Cardiac muscle cell (in vitro differentiated cells and primary cell): ENCODE measurements at places on chromosomes 2 and 18. TPM values are rescaled to one million over a fixed set of nuclear protein-coding genes. Genes with fewer than 3 reads are reported as not detected.

Gene FABP1
- 0.24 and 0.45 TPM in 2 replicates for polyA plus RNA-seq

Gene FSHR
- polyA plus RNA-seq, result 0.82 and 2.2 TPM in 2 replicates

Gene CENPA
- 5.1 and 51.8 TPM in 2 replicates for polyA plus RNA-seq

Gene EIF2B4
- polyA plus RNA-seq, result 93.9 and 94.9 TPM in 2 replicates

DNA sequence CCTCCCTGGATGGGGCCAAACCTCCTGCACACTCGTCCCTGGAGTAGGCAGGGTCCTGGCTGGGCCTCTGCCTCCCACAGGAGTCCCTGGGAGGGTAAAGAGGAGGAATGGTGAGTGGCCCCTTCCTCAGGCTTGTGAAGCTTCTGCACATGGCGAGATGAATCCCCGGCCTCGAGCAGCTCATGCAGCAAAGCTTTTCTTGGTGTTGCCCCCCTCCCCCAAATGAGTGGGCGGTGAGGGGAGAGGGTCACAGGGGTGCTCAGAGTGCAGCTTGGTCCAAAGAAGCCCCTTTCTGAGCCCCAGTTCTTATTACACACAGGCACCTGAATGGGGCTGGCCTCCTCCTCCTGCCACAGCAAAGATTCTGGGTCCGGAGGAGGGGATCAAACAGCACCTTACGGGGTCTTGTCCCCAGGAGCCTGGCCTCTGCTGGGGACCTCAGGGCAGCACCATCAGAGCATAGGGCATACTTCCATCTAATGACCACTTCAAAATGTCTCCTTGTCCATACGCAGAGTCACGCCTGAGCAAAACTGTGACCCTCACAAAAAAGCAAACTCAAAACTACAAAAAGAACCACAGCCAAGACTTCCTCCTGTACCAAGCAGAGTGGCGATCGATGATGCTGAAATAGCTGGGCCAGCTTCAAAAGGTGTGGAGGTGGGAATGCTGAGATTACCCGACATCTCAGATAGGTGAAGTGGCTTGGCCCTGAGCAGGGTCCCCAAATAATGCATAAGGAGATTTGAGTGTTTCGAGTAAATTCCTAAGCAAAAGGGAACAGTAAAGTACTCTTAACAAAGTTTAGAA lies 148.4 kb upstream of the TWIST2 start:
- no peaks in the 10 kb centered on the region for H3K4me1 ChIP-seq
- DNase-seq, result no peak
- no peak overlapping the region for H3K27ac ChIP-seq
- no peaks in the 10 kb centered on the region for H3K27me3 ChIP-seq
- H3K36me3 ChIP-seq, result no peaks in the 10 kb centered on the region

DNA sequence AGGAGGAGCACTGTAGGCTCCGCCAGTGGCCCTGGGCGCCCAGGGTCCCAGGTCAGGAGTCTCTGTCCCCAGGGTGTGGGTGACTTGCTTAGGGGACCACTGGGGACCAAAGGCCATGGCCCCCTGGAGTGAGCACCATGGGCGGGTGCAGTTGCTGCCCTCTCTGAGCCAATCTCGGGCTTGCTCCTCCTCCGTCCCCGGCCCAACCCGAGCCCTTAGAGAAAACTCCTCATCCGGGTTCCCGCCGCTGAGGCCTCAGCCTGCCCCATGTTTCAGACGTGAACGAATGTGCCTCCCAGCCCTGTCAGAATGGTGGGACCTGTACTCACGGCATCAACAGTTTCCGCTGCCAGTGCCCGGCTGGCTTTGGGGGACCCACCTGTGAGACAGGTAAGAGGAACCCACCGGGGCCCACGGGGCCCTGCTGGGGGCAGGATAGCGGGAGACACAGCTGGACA lies 38.6 kb downstream of the SNED1 start:
- H3K27ac ChIP-seq, result no peak overlapping the region
- peak overlapping the region; percentile 16 for H3K4me3 ChIP-seq
- no peak for DNase-seq
- peaks cover 46% of the 10 kb centered on the region for H3K27me3 ChIP-seq

DNA sequence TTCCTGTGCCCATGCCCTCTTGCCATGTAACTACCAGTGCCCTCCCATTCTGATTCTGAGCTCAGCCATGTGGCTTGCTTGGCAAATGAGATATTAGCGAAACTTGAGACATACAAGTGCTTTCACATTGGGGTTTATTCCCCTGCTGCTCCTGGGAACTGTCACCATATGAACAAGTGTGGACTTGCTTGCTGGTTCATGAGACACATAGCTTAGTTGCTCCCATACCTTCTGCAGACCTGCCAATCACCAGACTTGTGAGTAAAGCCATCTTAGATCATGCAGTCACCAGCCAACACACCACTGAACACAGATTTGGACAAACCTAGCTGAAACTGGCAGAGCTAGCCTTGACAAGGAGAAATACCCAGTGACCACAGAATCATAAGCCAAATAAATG lies 155.1 kb downstream of the SS18 start:
- DNase-seq, result no peak
- no peaks in the 10 kb centered on the region for H3K27me3 ChIP-seq
- no peak overlapping the region for H3K4me3 ChIP-seq
- H3K4me1 ChIP-seq, result no peaks in the 10 kb centered on the region

- peaks cover 20% of the 10 kb centered on the region for H3K36me3 ChIP-seq
- H3K4me3 ChIP-seq, result no peak overlapping the region
- peaks cover 15% of the 10 kb centered on the region for H3K4me1 ChIP-seq
- DNase-seq, result peak; percentile 13
- H3K27ac ChIP-seq, result peak overlapping the region; percentile 6
- no peaks in the 10 kb centered on the region for H3K27me3 ChIP-seq
Measured at GRCh38 chr2:70261501-70261900, 3.6 kb downstream of the PCYOX1 start.

DNA sequence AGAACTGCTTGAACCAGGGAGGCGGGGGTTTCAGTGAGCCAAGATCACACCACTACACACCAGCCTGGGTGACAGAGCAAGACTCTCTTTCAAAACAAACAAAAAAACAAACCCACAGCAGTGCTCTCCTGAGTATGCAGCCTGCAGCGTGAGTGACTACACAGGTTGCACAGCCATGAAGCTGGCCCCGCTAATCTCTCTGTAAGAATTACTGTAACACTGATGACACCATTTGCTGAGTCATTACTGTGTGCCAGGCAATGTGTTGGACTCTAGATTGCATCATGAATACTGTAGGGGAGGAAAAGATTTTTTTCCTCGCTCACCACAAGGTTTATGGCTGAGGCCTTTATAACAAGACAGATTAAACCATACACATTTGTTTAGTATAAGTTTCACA lies 118.6 kb upstream of the ATP8B1 start:
- H3K4me3 ChIP-seq, result no peak overlapping the region
- no peak for DNase-seq
- no peaks in the 10 kb centered on the region for H3K36me3 ChIP-seq
- no peak overlapping the region for H3K27ac ChIP-seq
- no peaks in the 10 kb centered on the region for H3K27me3 ChIP-seq
- H3K4me1 ChIP-seq, result no peaks in the 10 kb centered on the region

GRCh38 chr2:844715-845114 lies 105.9 kb upstream of the SNTG2 start:
- no peak overlapping the region for H3K27ac ChIP-seq
- H3K4me3 ChIP-seq, result no peak overlapping the region
- H3K4me1 ChIP-seq, result no peaks in the 10 kb centered on the region
- no peaks in the 10 kb centered on the region for H3K36me3 ChIP-seq
- H3K27me3 ChIP-seq, result peaks cover 6% of the 10 kb centered on the region
- DNase-seq, result no peak

DNA sequence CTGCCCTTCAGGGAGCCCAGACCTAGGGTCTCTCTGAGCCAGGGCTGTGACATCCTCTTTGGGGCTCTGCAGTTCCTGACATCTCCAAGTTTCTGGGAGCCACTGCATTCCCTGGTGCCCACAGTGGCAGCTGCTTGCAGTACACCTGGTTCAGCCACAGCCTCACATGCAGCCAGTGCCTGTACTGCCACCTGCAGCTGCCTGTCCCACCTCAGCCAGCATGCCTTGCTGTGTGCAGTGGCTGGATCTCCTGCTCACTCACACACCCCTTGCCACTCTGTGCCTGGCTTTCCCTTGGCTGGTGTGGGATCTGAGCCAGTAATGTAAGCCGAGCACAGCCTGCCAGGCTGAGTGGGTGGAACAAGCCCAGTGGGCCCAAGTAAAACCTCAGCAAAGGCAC lies 1288.7 kb downstream of the CNTNAP5 start:
- no peak overlapping the region for H3K27ac ChIP-seq
- H3K4me3 ChIP-seq, result no peak overlapping the region
- H3K36me3 ChIP-seq, result no peaks in the 10 kb centered on the region
- no peaks in the 10 kb centered on the region for H3K4me1 ChIP-seq
- DNase-seq, result no peak

DNA sequence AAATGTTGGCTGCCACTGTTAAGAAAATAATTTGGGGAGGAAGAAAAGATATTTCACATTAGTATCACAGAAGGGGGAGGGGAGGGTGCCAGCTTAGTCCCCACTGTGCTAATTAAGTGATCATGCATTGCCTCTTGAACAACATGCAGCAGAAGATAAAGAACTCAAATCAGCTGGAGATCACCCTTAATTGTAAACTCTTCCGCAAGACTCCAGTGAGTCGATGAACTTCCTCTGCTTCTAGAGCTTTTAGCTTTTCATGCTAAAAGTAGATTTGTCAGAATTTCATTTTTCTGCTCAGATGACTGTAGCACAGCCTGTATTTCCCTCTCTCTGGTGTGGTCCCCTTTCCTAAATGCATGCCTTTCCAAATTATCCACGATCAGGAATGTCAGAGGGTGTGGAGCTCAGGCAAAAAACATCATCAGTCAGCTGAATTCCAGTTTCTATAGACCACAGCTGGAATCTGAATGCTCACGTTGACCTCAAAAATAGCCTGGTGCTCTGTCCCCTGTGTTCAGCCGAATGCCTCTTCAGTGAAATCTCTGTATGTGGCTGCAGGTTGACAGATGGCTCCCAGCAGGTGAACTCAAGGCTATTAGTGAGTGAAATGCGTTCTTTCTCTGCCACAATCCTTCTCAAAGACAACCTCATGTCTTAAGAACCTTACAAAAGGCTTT lies 156.8 kb upstream of the UNC80 start:
- no peaks in the 10 kb centered on the region for H3K4me1 ChIP-seq
- H3K36me3 ChIP-seq, result no peaks in the 10 kb centered on the region
- no peak overlapping the region for H3K27ac ChIP-seq
- DNase-seq, result peak; percentile 38
- H3K27me3 ChIP-seq, result no peaks in the 10 kb centered on the region

DNA sequence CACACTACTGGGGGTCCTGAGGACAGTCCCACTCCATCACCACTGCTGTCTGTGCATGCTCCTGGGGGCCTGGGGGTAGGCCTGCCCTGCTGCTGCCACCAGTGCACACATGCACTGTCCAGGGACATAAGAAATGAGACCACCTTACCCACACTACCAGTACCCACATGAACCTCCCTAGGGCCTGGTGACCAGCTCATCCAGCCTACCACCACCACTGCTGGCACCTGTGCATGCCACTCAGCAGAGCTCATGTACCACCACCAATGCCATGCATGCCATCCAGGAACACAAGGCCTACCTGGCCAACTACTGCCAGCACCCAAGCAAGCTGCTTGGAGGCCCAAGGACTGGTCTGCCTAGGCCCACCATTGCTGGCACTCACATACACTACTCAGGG lies 112.8 kb downstream of the BARD1 start:
- no peak for DNase-seq
- H3K27me3 ChIP-seq, result no peaks in the 10 kb centered on the region
- peaks cover 8% of the 10 kb centered on the region for H3K4me1 ChIP-seq
- no peak overlapping the region for H3K4me3 ChIP-seq
- H3K27ac ChIP-seq, result no peak overlapping the region

GRCh38 chr2:13666582-13667414 lies 950.1 kb downstream of the TRIB2 start:
- H3K27me3 ChIP-seq, result no peaks in the 10 kb centered on the region
- no peaks in the 10 kb centered on the region for H3K36me3 ChIP-seq
- no peaks in the 10 kb centered on the region for H3K4me1 ChIP-seq
- no peak overlapping the region for H3K27ac ChIP-seq

DNA sequence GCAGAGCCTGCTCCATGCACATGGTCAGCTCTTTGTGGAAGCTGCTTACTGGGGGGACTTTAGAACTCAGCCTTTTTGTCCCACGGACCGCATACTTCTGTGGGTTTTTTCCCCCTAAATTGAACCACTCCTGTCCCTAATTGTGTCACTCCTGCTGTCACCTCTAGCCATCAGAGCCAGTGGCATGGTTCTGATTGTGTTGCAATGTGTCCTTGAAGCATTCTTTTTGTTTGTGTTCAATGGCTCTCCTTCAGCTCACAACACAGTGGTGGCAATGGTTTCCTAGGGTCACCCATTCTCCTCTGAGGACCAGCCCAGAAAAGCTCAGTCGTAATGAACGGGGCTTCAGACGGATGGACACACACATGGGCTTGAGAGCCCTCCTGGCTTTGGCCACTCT lies 35.4 kb downstream of the CDCA7 start:
- no peaks in the 10 kb centered on the region for H3K27me3 ChIP-seq
- H3K27ac ChIP-seq, result no peak overlapping the region
- no peak overlapping the region for H3K4me3 ChIP-seq

DNA sequence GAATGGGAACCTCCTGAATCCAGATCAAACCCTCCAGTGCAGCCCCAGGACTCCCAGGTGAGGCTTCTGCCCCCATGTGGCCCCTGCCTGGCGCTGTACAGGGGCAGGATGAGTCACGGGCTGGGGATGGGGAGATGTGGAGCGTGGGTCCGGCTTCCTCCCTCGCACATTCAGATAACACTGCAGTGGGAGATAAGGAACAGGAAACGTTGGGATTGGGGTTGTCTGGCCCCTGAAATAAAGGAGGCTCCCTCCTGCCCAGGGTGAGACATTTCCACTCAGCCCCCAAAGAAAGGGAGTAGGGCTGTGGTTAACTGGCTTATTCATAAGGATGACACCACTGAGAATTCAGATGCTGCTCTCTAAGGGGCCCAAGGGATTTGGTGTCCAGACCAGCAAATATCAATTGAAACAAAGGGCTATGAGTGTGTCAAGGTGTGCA lies 30.7 kb downstream of the IGFBP5 start:
- H3K4me1 ChIP-seq, result peaks cover 10% of the 10 kb centered on the region
- peaks cover 3% of the 10 kb centered on the region for H3K27me3 ChIP-seq
- H3K36me3 ChIP-seq, result peaks cover 6% of the 10 kb centered on the region
- peak overlapping the region; percentile 69 for H3K27ac ChIP-seq
- DNase-seq, result peak; percentile 58
